ENCODE measurements at places on chromosomes 2 and 18. TPM values are rescaled to one million over a fixed set of nuclear protein-coding genes. Genes with fewer than 3 reads are reported as not detected.
A peak's percentile ranks its signal among the peaks of the same experiment; 100 is the strongest.

DNA sequence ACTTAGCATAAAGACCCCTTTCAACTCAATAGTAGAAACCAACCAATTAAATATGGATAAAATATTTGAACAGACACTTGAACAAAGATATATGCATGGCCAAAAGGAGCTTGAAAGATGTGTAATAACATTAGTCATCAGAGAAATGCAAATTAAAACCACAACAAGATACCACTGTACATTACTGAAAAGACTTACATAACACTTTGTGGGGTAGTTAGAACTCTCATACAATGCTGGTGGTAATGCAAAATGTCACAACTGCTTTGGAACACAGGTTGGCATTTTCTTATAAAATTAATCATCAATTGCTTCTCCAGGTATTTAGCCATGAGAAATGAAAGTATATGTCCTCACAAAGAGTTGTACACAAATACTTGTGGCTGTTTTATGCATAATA, 60.7 kb downstream of the TTC27 start:
- DNase-seq = no peak

- no peak for DNase-seq
Measured at GRCh38 chr18:58042826-58043490, 1.1 kb upstream of the NEDD4L start.

DNA sequence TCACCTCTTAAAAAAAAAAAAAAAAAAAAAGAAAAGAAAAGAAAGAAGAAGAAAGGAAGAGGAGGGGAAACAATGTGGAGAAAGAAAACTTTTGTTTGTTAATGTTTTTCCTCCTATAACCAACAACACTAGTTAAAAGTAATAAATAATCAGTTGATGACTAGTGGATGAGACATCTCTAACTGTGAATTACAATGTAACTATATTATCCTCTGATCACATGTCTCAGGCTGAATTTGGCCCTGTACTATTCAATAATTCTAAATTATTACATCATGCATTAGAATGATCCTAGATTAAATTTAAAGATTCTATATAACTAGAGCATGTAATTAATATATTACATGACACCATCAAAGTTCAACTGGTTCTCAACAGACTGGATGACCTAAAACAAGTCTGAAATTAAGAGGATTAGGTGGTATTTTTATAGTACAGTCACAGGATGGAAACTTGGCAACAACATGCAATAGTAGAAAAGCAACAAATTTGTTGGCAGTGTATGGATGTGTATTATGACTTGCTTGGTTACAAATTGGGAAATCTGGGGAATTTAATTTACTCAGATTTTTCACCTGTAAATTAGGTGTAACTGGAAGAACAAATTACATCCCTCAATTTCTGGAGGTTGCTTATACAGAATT, 269.3 kb upstream of the SETBP1 start:
- DNase-seq = no peak

- DNase-seq = no peak
Measured at GRCh38 chr18:21602299-21602587, 1.7 kb upstream of the ESCO1 start.

GRCh38 chr2:62831729-62832128, 126.2 kb downstream of the EHBP1 start:
- DNase-seq = no peak

DNA sequence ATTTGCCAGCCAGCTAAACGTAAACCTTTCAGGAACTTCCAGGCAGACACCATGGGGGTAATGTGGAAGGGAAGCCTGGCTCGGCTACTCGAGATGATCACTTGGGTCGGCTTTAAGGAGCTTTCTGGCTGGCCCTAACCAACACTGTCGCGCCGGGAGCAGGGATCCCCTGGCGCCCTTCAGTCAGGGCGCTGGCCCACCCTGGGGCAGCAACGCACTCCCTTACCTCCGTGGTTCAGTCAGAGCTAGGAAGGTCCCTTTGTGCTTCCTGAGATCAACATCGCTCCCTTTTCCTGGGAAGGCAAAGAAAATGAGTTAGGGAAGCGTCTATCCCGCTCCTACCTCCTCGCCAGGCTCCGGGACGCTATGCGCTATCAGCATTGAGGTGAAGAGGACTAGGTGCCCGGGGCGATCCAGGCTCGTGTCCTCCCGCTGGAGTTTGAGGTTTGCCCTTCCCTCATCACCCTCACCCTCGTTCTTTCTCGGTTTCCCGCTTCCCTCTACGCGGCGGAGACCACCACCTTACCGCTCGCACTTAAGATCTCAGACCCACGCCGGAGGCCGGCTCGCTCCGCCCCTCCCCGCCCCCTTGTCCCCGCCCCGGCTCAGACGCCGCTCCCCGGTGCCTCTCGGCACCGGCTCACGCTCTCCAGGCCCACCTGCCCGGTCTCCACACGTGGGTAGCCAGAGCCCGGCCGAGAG, 449 bp upstream of the ATRAID start:
- DNase-seq = no peak

DNA sequence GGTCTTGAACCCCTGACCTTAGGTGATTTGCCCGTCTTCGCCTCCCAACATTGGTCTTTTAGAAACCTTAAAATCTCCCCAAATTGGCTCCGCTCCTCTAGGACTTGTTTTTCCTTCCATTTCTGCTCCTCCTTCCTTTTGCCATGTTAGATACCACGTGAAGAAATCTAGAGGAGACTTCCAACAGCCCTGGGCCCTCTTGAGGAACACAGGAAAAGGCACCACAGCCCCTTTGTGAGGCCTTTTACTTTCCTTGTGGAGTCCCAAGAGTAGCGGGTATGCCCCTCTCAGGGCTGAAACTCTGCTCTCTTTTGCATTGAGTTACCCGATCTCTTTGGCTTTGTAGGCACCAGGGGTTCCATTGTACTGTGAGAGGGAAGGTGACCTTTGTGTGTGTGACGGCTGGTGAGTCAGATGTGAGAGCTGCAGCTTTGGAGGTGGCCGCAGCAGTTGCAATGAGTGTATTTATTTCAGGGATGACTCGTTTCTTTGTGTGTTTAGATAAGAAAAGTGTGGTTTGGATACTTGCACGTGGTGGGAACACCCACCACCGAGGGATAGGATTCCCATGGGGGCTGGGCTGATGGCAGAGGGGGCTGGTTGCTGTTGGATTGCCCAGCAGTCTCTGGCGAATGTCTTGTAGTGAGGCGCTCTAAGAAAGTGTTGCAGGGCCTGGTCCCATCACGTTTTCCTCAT, 218.4 kb upstream of the HS6ST1 start:
- DNase-seq = no peak

GRCh38 chr18:62524440-62525200, 1.8 kb downstream of the ZCCHC2 start:
- peak; percentile 57 for DNase-seq

DNA sequence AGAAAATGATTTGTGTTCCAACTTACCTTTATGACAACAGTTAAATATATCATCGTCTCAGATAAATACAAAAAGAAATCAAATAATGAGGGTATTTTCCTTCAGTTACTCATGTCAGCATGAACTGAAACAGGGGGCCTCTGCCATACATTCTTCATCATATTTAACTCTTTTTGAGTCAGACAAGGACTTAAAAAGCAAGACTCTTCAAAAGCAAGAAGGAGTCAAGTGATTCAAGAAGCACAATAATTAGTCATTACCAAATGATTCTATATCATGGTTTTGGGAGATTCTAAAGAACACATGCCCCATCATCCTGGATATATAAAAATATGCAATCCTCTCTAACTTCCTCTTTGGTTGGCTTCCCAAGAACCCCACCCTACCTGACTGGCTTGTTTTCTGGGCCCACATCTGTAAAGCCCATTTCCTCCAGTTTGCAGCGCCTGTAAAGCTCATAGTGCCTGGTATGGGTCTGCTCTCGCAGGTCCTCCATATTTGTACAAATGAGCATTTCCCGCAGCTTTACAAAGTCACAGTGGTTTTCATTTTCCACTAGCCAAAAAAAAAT, 49.7 kb downstream of the SEPTIN10 start:
- DNase-seq = no peak

DNA sequence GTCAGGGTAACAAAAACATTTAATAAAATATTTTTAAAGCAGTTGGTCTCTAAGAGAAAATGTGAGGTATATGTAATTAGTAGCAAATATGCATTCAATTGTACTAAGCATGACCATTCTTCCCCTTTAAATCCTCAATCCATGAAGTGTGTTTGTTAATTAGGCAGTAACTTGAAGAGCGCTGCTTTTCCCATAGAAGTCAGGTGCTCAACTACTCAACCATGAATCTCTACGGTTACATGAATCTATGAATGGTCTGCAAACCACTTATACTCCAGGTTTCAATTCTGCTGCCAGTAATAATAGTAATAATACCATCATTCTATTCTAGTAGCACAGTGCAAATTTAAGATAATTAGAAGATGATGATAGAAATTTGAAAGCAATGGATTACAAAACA, 55.8 kb downstream of the SLC8A1 start:
- no peak for DNase-seq

C2orf80 gene
- not detected for total RNA-seq

CMPK2 gene
- 7.4 TPM for total RNA-seq

SPC25 gene
- total RNA-seq = 17.9 TPM

FZD7 gene
- 1.5 TPM for total RNA-seq

All from activated T-helper 1 cell treated with anti-CD3 and anti-CD28 coated beads, Interleukin-12 subunit alpha, Interleukin-12 subunit beta, Interleukin-2, Interleukin-4 antibody, amounts not matched to agents 30 ng/mL and 10 ng/mL and 1 ng/mL, durations not matched to agents 14 hours and 24 hours and 36 hours (primary cell).